ENCODE measurements at places on chromosomes 13 and 19.

GRCh38 chr19:46732172-46732938 lies 13.5 kb upstream of the FKRP start:
- DNase-seq: no peak

- DNase-seq: no peak
These were observed 26.9 kb downstream of the SIPA1L3 start for GRCh38 chr19:37933937-37934358.

DNA sequence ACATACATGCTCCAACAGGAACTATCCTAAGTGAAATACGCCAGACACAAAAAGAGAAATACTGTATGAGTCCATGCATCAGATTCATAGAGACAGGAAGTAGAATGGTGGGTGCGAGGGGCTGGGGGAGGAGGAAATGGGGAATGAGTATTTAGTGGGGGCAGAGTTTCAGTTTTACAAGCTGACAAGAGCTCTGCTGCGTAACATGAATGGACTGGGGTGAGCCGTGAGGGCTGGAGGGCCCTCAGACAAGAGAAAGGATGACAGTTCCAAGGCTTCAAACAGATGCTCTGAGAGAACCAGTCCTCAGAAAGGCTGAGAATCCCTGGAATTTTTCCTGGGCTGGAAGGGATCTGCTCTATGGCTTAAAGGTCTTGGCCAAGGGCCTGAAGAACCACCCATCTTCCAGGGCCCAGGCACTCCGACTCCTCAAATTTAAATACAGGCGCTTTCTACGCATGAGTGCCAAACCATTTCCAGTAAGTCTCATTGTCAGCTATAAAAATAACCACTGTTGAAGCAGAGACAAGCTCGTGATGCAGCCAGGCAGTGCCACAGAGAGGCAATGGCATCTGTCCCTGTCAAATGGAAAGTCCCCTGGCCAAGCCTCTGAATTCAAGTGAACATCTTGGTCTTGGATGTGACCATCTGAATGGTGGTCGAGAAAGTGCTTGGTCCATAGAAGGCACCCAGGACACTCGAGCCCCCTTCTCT lies 17.5 kb downstream of the KLF2 start:
- peak; percentile 64 for DNase-seq

DNA sequence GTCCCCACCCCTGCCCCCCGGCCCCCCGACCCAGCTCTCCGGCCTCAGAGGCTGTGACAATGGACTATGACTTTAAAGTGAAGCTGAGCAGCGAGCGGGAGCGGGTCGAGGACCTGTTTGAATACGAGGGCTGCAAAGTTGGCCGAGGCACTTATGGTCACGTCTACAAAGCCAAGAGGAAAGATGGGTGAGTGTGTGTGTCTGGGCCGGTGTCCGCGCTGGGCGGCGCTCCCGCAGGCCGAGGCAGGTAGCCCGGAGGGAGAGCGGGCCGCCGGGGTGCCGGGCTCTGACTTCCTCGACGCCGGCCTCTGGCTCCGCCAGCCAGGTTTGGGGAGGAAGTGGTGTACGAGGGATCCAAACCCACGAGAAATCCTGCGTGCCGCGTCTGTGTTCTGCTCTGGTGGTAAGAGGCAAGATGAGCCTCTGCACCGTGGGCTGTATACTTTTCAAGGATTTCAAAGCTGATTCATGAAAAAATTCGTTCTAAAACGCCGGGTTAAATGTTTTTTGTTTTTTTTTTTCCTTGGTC lies 718 bp downstream of the CDK8 start:
- peak; percentile 12 for DNase-seq

DNA sequence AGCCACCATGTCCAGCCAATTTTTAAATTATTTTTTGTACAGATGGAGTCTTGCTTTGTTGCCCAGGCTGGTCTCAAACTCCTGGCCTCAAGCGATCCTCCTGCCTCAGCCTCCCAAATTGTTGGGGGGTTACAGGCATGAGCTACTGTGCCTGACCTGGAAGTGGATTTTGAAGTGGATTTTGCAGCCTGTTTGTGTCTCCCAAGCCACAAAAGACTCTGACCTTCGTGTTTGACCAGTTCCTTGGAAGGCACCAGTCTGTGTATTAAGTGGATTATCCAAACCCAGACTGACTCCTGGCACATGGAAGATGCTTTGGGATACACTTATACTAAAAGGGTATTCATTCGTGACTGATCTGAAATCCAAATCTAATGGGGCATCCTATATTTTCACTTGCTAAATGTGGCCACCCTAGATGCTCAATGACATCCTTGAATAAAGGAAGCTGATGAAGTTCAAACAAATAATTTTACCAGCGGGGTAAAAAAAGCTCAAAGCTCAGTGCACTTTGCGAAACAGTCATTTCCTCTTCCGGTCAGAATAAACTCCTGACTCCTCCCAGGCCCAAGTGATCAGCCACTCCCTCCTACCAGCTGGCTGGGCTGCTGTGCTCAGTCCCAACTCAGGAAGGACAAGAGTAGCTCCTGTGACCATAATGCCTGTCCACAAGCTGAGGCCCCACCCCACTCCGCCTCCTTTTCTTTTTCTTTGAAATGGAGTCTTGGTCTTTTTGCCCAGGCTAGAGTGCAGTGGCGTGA lies 32.6 kb upstream of the GATAD2A start:
- no peak for DNase-seq

DNA sequence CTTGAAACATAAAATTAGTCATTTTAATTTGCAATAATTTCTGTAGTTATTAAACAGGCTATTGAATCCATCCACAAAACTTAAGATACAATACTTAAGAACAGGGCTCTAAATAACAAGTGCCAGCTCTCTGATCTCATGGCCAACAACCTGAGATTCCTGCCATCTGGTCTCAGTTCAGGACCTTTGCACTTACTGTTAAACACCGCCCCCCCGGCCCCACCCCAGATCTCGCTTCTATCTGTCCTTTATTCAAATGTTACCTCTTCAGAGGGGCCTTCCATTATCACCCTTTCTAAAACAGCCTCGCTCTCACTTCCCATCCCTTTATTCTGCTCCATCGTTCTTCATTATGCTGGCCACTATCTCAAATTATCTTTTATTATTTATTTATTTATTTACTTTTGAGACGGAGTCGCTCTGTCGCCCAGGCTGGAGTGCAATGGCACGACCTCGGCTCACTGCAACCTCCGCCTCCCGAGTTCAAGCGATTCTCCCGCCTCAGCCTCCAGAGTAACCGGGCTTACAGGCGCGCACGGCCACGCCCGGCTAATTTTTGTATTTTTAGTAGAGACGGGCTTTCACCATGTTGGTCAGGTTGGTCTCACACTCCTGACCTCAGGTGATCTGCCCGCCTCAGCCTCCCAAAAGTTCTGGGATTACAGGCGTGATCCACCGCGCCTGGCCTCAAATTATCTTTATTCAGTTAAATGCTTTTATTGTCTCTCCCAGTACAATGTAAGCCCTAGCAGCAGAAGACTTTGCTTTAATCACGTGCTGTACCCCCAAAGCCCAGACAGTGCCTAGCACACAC lies 838 bp upstream of the SNRNP70 start:
- DNase-seq: no peak

Data from stimulated activated CD4-positive, alpha-beta T cell treated with anti-CD3 and anti-CD28 coated beads, TNF-alpha, amount 100 ng/mL, for 24 hours (primary cell).